ENCODE measurements at places on chromosomes 5 and 9.

DNA sequence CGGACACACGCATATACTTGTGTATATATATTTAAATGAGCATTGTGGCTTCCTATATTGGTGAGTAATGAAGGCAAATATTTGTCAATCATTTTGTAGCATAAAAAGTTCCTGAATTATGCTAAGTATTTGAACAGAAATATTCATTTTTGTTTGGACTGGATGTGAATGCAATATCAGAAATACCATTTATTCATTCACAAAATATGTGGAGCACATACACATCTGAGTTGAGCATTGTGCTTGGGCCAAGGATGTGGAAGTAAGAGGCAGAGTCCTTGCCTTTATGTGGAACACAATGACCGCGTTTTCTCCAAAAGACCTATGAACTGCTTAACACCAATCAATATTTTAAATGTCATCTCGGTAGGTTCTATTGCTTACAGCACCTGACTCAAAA, 1086.5 kb downstream of the NR2F1-AS1 start:
- no peak for DNase-seq

DNA sequence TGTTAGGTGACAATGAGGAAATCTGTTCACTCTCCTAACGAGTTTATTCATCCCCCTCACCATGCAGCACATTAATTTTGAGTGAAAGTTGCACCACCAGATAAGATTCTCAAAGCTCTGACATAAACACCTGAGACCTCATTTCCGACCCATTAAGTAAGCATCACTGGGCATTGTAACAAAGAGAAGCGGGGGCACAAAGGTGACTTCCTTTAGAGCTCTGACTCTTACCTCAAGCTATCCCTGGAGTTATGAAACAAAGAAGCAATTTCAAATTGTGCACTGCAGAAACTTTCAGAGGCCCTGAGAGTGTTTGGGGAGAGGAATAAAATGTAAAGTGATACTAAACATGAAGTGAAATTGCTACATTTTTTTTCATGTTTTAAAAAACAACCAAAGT, 29.5 kb downstream of the C5orf15 start:
- DNase-seq = no peak

DNA sequence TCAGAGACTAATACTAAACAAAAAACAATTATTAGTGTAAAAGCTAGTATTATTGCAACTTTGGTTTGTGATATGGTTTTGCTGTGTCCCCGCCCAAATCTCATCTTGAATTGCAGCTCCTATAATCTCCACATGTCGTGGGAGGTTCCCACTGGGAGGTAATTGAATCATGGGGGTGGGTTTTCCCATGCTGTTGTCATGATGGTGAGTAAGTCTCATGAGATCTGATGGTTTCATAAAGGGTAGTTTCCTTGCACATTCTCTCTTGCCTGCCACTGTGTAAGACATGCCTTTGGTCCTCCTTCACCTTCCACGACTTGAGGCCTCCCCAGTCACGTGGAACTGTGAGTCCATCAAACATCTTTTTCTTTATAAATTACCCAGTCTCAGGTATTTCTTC, 325.9 kb upstream of the DAB2 start:
- DNase-seq = no peak

- DNase-seq = no peak
Measured at GRCh38 chr5:145887976-145888574, 15.3 kb upstream of the GRXCR2 start.

- DNase-seq = no peak
Measured at GRCh38 chr5:16406630-16407029, 59.0 kb downstream of the ZNF622 start.

DNA sequence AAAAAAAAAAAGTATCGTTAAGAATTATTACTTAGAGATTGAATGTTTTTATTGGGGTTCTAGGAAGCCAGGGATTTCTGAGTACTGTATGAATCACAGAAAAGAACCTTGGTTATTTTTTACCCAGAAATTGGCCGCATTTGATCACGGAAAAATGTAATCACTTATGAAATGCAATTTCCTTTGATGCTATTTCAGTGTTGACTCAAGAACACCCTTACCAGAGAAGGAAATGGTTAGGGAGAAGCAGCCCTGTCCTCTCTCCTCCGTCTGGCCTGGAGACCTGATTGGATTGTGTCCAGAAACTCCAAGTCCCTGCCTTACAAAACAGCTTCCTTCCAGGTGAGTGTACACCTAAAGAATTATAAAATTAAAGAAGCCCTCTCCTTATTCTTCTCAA, 116.7 kb downstream of the MED10 start:
- no peak for DNase-seq

DNA sequence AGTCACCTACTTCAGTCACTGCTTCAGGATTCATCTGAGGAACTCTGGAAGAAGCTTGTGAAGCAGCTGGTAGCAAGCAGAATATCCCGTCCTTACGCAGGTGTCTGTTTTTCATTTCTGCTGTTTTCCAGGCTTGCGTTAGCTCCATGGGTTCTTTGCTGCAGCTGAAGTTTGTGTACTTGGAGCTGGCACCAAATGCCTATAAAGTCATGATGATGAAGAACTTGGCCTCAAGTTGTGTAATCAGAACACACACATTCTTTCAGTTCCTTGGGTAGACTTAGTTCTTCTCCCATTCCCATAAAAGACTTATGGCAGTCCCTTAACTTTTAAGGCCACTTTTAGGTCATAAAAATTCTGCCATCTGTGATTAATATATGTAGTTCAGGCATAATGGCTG, 116.7 kb downstream of the LRRC70 start:
- DNase-seq = no peak

- DNase-seq = no peak
Measured at GRCh38 chr5:164354139-164354751, 848.8 kb downstream of the MAT2B start.

GRCh38 chr5:93590493-93590892, 7.5 kb downstream of the NR2F1 start:
- no peak for DNase-seq

- DNase-seq = no peak
Measured at GRCh38 chr9:78612091-78612490, 315.2 kb downstream of the PSAT1 start.

DNA sequence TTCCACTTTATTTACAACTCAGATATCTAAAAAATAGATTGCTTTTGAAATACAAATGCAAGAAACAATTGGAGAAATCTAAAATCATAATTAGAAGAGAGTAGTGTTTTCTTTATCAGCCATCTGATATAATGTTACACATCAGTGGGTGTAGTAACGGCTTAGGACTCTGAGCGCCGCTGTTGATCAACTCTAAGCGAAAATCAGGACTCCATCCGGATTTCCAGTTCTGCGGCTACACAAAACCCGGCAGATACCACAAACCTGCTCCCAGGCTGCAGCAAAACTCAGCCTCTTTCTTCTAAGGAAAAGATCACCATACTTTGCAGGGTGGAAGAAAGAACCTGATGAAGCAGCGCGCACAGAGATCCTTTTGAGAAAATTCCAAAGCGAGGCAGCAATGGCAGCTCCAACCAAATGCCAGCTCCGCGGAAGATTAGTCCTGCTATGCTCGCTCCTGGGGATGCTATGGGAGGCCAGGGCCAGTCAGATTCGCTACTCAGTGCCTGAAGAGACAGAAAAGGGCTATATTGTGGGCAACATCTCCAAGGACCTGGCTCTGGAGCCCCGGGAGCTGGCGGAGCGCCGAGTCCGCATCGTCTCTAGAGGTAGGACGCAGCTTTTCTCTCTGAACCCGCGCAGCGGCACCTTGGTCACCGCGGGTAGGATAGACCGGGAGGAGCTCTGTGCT, at the start of gene PCDHGA9:
Gene PCDHGA9, plus strand, starts transcription at position 226 of the 691 bp plus-strand sequence. Its CDS starts 175 bp downstream, at position 401.
- no peak for DNase-seq

- no peak for DNase-seq
Measured at GRCh38 chr9:112508377-112508776, 21.8 kb downstream of the KIAA1958 start.

- DNase-seq = no peak
Measured at GRCh38 chr5:1731091-1731639, 68.5 kb downstream of the MRPL36 start.

GRCh38 chr9:83299571-83299970, 236.6 kb upstream of the RASEF start:
- DNase-seq = no peak

DNA sequence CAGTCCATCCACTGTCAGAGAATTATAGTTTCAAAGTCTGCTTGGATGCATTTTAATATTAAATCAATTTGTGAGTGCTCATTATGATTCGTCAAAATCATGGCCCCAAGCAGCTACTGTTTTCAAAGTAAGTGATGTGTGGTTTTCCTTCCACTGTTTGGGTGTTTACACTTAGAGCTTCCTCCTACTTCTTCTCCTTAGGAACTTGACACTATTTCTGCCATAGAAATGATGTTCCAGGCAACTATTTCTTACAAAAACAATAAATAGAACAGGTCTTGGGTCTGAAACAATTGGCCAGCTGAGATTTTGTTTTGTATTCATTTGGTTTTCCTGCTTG, 132.8 kb upstream of the RAI14 start:
- no peak for DNase-seq

DNA sequence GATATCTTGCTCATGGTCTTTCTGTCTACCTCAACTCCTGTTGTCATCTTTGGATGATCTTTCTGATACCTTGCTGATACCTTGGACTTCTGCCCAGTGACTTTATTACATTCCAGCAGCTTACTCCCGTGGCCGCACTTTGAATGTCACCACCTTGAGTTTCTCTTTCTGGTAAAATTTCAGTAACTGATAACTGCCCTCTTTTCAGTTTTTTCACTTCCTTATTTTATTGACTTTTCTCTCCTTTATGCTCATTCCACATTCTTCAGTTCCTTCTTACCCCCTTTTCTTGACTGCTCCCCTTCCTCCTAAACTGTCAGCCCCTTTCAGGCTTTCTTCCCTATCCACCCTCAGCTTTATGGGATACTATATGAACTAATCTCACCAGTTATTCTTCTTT, 7.0 kb upstream of the FBXO4 start:
- no peak for DNase-seq

- no peak for DNase-seq
Measured at GRCh38 chr9:137757139-137757538, 120.4 kb upstream of the CACNA1B start.

DNA sequence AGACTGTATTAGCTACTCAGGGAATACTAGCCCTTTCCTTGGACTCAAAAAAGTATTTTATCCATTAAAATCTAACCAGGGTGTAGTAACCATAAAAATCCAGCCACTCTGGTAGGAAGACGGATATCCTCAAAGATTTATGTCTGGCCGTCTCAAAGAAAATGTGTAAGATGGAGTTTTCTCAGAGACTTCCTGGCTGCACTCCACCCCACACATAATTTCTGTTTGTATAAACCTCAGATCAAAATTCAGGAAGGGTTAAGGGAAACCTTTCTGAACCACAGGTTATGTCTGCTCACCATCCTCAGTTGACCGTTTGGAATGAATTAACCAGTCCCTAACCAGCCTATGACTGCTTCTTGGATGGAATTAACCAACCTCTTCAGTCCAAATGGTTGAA, 13.8 kb upstream of the SMIM23 start:
- no peak for DNase-seq

GRCh38 chr5:81409896-81410295, 16.0 kb upstream of the ACOT12 start:
- DNase-seq = no peak

DNA sequence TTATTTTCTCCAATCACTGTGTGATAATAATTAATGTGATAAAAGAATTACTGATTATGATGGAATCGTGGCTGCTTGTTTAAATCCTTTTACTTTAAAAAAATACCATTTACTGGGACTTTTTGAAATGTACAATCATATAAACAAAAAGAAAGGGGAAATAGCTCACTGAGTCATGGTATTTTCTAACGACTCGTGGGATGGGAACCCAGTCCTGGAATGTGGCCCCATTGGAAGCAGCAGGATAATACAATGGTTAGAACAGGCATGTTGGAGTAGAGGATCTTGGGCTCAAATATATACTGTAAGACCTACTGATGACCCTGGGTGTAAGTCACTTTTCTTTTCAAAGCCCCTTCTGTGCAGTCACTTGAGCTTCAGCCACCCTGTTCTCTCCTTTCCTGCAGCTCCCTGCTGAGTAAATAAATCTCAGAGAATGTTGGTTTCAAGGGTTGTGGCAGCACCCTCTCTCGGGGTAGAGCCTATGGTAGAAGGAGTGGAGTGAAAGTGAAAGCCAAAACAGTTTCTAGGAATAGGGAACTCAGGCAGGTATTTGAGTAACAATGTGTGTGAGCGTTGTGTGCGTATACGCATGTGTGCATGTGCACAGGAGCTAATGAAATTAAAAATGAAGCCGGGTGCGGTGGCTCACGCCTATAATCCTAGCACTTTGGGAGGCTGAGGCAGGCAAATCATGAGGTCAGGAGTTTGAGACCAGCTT, 40.8 kb upstream of the LARP1 start:
- no peak for DNase-seq

- no peak for DNase-seq
Measured at GRCh38 chr9:89842267-89842768, 237.5 kb downstream of the GADD45G start.

DNA sequence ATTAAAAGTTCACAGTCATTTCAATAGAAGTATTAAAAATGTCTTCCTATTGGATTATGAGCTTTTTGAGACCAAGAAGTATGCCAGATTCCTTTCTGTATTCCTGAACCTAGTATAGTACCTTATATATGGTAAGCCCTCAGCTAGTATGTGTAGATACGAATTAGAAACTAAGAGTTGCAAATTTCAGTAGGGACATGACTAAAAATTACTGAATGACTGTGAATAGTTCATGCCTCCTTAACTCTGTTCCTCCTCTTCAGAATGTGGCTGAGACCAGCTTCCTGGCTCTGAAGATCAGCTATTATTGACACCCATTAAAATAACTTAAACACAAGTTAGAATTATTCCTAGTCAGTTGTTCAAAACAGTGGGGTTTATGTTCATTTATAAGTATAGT, 19.7 kb downstream of the KDM3B start:
- DNase-seq = no peak

DNA sequence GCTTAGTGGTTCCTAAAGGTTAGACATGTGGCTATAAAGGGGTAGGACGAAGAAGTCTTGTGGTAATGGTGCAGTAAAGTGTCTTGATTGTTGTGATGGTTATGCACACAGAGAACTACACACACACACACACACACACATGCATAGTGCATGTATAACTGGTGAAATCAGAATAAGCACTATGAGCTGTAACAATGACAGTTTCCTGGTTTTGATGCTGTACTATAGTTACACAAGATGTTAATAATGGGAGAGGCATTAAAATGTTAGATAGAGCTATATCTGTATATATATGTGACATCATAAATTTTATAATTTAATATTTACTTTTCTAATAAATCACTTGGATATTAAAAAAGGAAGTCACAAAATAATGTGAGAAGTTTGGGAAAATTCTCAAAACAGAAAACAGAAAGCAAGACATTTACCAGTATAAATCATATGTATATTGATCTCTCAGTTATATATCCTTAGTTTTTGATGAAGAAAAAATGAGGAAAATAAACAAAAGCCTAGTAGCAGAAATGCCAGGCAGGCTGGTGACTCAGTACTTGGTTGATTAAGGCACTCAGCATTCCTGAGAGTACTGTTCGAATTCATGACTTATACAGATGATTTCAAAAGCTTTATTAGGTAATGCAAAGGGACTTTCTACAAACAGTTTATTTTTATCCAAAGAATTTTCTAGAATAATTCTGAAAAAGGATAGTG, 350.5 kb upstream of the DAB2 start:
- DNase-seq = no peak

- no peak for DNase-seq
Measured at GRCh38 chr9:95834281-95834907, 41.1 kb upstream of the ERCC6L2 start.

Measured in stimulated activated CD4-positive, alpha-beta T cell treated with anti-CD3 and anti-CD28 coated beads, Interleukin-15, amount 100 ng/mL, for 48 hours (primary cell).